ENCODE measurements at places on chromosomes 7 and 10.

DNA sequence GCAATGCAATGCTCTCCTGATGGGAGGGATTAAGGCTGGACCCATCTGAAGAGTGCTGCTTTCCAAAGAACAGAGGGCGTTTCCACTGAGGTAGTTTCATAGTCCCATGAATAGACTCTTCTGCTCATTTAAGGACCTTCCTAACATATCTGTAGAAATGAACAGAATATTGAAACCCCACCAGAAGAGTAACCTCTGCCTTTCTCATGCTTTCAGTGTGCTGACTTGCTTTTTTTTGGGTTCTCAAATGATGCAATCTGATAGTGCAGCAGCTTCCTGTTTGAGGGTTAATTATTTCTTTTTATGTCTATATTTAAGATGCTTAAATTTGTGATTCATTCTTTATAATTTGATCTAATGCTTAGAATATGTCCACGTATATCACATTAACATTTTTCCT is 82.2 kb downstream of the GATA3 start:
- DNase-seq, result no peak

DNA sequence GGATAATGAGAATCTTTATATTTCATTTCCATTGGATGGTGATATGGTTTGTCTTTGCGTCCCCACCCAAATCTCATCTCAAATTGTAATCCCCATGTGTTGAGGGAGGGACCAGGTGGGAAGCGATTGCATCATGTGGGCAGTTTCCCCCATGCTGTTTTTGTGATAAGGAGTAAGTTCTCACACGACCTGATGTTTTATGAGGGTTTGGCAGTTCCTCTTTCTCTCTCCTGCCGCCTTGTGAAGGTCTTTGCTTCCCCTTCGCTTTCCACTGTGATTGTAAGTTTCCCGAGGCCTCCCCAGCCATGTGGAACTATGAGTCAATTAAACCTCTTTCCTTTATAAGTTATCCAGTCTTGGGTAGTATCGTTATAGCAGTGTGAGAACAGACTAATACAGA is 59.4 kb downstream of the MTPN start:
- no peak for DNase-seq

DNA sequence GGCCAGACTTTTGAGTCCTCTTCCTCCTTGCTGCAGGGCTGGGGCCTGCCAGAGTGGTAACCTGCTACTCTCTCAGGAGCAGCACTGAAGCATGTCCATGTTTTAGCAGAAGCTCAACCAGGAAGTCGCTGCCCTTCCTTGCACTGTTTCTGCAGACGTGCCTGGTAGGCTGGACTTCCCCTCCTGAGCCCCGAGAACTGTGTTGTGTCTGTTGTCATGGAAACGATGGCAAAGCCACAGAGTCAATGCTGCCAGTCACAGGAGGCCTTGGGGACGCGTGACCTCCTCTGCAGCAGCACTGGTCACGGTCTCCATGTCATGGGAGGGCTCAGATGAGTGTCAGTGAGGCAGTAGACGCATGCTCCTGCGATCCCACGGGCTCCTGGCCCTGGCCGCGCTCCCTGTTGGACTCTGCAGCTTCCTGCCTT is 145.5 kb downstream of the FANK1 start:
- peak; percentile 90 for DNase-seq

DNA sequence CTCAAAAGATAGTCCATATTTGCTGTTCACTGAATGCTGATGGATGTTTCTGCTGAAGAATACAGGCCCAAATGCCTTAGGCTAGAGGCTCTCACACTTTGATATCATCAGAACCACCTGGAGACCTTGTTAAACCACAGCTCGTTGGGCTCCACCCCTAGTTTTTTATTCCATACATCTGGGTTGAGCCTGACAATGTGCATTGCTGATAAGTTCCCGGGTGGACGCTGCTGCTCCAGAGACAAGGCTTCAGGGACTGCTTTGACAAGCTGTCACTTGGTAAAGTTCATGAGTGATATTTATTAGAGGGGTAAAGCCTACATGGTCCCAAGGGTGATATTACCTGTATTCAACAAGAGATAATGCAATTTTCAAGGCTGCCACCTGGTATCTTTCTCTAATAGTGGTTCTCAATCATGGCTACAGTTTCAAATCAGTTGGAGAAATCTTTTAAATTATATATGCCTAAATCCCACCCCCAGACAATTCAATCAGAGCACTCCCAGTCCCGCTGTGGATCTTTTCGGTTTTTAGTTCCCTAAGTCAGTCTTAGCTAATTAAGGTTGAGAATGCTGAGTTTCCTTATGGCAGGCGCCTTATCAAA is 107.1 kb upstream of the GSDME start:
- DNase-seq, result no peak

- no peak for DNase-seq
These were observed 36.2 kb downstream of the PDE1C start for GRCh38 chr7:32034052-32034451.

GRCh38 chr10:45532480-45532879 is 140.1 kb downstream of the ZFAND4 start:
- no peak for DNase-seq

DNA sequence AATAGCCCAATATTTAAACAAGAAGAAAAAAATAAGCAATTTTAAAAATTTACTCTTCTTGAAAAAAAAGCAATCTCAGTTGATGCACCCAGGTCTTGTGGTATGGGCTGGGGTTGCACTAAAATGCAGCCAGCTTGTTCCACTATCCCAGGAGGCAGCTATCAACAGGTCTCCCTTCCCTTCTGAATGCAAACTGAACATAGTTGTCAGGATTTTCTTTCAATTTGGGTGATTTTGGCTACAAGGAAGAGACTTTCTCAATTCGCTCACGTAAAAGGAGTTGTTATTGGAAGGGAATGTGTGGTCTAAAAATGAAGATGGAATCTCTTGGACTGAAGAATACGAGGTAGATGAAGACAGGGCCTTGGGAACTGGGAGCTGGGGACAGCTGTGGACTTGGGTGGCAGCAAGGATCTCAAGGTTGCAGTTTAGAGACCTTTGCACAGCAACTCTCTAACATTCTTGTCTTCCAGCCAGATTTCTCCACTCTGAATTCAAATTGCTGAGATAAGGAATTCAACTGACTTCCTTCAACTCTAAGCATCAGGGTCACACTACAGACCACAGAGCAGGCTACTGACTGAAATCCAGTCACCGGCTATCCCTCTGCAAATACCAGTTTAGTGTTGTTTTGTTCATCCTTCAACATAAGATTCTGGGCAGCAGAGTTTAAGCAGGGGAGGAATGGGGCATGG is 3.1 kb upstream of the TMEM26 start:
- no peak for DNase-seq

GRCh38 chr10:72935361-72935760 is 19.2 kb downstream of the PLA2G12B start:
- DNase-seq, result no peak

- peak; percentile 39 for DNase-seq
These were observed 85.8 kb downstream of the CALD1 start for GRCh38 chr7:134865001-134865845.

GRCh38 chr7:3892686-3893085 is 591.6 kb downstream of the SDK1 start:
- no peak for DNase-seq

GRCh38 chr7:79806161-79806734 is 328.4 kb upstream of the GNAI1 start:
- peak; percentile 29 for DNase-seq

DNA sequence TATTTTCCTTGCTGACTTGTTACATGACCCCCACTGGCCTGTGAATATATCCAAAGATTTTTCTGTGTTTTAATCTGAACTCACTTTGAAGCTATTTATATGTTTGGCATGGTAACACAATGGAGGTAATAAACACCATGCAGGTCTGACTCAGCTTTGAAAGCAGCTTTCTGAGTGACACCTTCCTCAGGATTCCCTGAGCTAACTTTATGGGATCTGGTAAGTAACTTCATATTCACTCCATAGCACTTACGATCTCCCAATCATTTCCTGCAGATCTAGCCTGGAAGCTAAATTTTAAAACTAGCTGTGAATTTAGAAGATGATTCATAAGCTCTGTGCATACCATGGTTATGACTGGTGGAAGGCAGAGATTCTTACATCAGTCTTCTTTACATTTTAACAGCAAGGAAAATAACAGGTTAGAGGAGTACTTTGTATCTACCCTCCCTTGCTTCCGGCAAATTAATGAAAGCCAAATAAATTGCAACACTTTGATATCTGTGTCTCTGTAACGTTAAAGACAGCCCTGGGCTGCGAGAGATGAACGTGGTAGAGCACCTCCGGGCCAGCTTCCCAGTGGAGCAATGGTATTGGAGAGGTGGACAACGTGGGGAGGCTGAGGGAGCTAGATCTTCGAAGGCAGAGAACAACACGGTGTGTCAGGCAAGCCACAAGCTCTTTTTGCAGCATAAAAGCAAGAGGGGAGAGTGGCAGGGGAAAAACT is 170.2 kb upstream of the KLF14 start:
- no peak for DNase-seq

DNA sequence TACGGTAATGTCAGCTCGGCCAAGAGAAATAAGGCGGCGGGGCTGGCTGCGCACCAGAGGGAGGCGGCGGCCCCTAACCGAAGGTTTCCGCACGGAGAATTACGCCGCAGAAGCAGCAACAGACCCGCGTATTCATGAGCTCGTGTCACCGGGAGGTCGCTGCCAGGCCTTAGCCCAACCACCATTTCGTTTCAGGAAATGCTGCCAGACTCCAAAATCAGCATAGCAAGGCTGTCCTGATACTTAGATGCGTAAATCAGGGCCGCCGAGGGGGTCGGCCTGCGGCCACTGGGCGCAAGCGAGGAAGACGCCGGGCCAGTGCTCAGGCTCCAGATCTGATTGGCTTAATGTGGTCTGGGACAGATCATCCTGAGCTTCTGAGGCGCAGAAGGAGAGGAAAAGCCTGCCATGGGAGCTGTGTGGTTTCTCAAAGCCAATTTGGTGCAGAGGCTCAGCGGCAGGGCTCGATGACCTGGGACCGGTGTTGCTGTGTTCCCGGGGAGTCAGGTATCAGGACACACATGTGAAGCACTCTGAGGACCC is 247.9 kb downstream of the BAMBI start:
- DNase-seq, result no peak

GRCh38 chr10:20658158-20658557 is 239.0 kb downstream of the NEBL start:
- DNase-seq, result no peak

- DNase-seq, result no peak
These were observed 9.6 kb downstream of the KAT6B start for GRCh38 chr10:74835963-74836362.

DNA sequence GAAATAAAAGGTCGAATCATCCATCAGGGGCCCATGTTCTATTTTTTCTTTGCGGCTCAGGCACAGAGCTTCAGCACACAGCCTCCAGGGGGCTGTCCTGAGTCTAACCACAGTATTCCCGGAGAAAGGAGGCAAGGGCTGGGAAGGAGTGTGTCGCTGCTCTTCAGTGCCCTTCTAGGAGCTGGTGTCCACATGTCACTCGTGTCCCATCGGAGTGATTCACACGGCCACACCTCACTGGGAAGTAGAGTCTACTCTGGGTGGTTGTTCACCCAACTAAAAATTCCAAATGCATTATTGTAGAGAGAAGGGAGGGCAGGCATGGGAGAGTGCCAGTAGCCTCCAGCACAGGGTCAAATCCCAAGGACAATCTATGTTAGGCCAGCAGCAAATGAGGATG is 114.8 kb upstream of the LANCL2 start:
- DNase-seq, result no peak

GRCh38 chr7:11130012-11130411 is 156.3 kb downstream of the PHF14 start:
- DNase-seq, result no peak

DNA sequence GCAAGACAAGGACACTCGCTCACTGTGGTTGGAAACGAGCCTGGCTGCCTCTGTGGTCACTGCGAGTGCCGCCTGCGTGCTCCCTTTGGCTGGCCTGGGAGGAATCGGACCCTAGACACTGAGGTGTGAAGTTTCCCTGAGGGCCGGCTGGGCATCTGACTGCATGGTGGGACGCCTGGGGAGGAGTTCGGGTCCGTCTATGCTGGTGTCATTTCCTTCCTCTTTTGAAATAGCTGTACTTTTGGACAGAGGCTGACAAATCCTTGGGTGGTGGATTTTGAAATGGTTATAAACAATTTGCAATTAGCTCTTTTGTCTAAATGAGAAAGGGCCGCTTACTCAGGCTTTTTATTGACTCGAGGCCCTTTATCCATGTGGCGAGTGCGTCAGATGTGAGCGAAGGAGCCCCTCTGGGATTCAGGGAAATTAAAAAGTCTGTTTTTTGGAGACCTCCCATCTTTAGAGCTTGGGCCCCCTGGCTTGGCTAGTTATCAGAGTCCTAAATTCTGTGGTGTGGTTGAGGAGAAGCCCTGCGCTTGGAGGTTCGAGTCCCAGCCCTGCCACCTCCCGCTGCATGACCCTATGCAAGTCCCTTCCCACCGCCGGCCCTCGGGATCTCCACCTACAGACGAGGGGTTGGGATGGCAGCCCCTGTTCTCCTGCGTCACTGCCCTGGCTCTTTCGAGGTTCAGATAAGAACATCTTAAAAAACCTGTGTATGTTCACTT is 147.1 kb downstream of the RGS10 start:
- DNase-seq, result peak; percentile 64

DNA sequence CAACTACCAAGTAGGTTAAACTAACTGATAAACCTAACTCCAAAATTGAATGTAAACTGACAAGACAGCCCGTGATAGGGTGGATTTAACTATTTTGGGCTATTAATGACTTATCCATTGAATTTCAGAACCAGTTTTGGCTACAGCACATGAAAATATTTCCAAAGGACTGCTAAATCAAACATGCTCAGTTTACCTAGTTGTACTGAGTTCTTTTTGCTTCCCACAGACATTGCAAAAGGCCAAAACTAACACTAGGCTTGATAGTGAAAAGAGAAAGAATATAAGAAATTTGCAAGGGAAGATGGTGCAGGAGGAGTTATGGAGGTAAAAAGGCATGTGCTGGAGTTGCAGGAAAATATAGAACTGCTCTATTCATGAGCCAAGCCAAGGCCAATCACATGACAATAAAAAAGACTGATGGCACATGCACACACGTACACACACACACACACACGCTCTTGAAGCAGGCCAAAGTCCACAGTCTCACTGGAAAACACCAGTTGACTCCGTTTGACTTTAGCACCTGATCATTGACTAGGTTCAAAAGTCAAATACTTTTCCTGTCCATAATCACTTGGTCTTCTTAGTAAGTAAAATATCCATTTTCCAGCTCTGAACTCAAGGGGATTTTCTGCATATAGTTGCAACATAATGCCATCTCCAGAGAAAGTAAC is 76.0 kb upstream of the AGBL3 start:
- DNase-seq, result no peak

DNA sequence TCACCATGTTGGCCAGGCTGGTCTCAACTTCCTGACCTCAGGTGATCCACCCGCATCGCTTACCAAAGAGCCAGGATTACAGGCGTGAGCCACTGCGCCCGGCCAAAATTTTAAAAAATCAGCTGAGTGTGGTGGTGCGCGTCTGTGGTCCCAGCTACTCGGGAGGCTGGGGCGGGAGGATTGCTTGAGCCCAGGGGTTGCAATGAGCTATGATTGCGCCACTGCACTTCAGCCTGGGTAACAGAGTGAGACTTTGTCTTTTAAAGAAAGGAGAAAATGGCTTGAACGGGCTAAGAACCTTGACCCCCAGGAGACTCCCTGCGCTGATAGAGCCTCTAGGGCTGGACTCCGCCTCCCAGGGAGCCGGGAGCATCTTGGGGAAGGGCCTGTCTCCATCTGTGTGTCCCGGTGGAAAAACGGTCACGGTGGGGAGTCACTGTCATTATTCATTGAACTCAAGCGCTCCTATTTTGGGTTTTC is 760 bp upstream of the KCTD7 start:
- no peak for DNase-seq

- DNase-seq, result no peak
These were observed 183.9 kb downstream of the HECW1 start for GRCh38 chr7:43296306-43296705.

All from pons (tissue), 1 donor.